Right hindlimb (tissue), 1 donor: ENCODE measurements at places on chromosomes 4 and X.

DNA sequence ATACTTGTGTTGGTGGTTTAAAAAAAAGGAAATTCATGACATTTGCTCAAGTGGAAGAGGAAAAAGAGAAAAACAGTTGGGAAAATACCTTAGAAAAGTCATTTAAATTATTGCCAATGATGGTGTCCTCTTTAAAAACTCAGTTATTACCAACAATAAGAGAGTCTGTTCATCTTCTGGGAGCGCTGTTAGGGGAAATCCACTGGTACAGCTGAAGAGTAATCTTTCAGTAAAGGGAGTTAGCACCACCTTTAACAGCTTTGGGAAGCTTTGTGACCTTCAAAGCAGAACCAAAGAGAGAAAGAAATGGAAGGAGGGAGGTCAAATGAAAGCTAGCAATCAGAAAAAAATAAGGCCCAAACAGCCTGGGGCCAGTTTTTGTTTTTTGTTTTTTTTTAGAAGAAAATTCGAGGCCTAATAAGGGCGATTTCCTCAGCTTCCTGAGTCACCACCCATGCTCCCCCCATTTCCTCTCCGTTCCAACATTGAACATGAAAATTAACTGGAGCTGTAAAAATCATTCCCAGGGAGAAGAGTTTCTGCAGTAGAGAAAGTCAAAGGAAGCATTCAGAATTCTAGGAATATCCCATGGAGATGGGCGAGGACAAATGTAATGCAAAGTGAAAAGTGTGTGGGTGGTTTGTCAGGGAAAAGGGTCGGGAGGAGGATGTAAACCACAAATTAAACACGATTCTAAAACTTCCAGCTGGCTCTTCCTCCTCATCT is 115.1 kb downstream of the SH3KBP1 start:
- no peak for DNase-seq

- DNase-seq = no peak
Observed at GRCh38 chr4:149630064-149630463, 185.6 kb downstream of the IQCM start.

- DNase-seq = no peak
Observed at GRCh38 chr4:20641976-20642375, 58.3 kb upstream of the PACRGL start.

DNA sequence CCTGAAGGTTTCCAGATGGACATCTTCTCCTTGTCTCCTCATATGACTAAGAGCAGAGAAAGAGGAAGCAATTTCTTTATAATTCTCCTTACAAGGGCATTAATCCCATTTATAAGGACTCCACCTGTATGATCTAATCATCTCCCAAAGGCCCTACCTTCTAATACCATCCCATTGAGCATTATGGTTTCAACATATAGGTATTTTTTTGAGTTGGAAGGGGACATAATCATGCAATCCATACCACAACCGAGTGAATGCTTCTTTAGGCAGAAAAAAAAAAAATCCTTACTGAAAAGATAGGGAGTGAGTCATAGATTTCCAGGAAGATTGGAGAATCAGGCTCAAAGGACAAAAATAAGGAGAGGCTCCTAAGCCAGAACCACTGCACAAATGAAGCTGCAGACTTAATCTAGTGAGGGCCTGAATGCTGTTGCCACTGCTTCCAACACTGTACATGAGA is 312.5 kb upstream of the HS3ST1 start:
- no peak for DNase-seq

DNA sequence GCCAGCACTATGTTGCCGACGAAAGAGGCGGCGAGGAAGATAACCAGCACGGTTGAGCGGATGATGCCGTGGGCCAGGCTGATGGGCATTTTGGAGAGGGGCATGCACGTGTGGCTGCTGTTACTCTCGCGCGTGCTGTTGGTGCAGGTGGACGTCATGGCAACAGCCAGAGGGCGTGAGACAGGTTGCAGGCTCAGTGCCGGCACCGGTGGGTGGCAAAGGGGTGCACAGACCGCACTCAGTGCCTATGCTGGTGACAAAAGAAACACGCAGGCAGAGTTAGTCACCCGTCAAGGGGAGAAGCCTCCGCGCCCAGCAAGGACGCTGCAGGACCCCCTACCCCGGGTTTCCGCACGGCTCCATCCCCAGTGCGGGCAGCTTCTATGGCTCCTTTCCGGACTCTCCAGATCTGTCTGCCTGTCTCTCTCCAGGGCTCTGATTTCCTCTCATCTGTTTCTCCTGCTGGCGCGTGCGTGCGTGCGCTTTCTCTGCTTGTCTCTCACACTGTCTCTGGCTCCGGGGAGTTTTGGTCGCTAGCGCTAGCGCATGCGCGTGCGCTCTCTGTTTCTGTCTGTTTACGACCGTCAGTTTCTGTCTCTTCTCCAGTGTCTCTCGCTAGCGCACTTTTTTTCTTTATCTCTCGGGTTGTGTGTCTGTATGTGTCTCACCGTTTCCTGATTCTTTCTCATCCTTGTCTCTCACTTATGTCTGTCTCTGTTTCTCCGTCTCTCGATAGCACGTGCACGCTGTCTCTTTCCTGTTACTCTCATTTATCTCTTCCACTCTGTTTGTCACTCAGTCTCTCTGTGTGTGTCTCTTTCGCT is 2.1 kb downstream of the GPR101 start:
- DNase-seq = no peak

DNA sequence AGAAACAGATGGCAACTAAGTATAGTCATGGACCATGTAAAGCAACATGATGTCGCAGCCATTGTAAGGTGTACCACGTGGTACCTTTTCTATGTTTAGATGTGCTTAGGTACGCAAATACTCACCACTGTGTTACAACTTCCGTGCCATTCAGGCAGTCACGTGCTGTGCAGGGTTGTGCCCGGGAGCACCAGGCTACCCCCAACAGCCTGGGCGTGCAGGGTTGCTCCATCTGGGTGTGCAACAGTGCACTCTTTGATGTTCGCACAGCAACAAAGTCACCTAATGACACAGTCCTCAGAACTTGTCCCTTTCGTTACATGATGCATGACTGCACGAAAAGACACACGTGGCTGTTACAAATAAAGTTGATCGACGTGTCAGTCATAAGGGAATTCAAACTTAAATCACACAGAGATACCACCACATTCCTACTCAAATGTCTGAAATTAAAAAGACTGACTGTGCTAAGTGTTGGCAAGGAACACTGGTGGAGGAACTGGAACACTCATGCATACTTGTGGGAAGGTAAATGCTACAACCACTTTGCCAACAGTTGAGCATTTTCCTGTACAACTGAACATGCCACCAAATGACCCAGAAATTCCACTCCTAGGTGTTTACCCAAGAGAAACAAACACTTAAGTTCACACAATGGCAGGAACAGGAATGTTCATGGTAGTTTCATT is 24.3 kb downstream of the CPLX1 start:
- no peak for DNase-seq

- no peak for DNase-seq
Observed at GRCh38 chr4:187687697-187688096, 307.9 kb upstream of the ZFP42 start.

DNA sequence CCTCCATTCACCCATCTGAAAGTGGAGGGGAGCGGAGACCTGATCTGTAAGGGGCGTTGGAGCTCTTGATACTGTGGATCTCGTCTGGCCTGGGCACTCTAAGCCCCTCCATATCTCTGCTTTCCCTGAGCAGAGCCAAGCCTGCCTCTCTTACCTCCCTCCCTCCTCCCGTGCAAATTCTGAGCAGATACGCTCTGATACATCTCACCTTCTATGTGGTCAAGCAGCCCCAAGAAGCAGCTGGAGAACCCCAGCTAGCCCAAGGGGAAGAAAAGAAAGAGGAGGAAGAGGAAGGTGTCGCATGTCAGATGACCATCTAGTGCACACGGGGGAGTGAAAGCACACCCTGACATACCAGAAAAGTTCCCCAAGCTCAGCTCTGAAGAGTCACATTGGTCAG is 1.9 kb upstream of the DGAT2L6 start:
- DNase-seq = no peak

DNA sequence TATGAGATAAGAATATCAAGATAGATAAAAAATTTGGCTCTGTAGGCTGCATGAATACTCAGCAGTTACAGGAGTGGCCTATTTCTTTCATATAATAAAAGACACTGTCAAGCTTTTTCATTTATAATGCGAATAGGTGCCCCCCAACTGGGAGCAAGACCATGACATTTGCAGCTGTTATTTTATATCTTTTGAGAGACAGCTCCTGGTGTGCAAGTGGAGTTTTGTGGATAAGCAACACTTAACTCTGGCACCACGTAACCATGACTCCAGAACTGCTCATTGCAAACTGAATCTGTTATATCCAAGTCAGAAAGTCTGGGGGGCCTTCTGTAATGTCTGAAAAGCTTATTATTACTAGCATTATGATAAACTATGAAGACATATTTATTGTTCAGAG is 1372.4 kb downstream of the C4orf33 start:
- no peak for DNase-seq

- DNase-seq = no peak
Observed at GRCh38 chrX:16130707-16131106, 7.3 kb downstream of the GRPR start.

DNA sequence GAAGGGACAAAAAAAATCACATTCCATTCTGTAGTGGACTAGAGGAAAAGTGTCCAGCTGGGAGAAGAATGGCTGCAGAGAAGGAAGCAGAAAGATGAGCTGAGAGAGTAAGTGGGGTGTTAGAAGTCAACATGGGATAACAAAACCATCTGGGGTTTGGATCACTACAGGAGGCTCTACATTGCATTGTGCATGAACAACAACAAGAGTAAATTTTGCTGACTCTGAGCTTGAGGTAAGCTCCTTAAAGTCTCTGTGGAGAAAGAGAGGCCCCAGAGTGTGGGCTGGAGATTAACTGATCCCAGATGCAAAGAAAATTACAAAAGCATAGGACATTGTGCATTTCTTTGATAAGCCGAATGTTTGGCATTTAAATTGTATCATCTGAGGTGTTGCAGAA is 128.9 kb downstream of the UGT8 start:
- no peak for DNase-seq

- DNase-seq = no peak
Observed at GRCh38 chr4:173161311-173161710, 7.3 kb upstream of the GALNT7 start.

DNA sequence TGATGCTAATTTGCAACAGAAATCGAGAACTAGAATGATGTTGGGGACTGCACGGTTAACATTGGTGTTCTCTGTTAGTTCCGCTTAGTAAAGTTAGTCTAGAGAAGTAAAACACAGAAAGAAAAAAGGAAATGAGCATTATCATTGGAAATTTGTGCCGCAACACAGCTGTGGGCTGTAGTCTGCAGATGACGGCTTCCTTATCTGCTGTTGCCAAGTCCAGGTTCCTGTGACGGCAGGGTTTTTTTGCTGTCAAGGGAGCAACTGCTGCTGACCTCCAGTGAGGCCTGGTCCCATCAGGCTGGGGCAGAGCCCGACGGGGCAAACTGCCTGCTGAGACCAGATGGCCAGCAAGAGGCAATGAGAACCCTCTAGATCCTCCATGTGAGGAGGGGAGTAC is 38.9 kb upstream of the PHEX start:
- DNase-seq = no peak

GRCh38 chrX:17377091-17377717 is 2.2 kb downstream of the NHS start:
- DNase-seq = peak; percentile 34

GRCh38 chrX:29470030-29470429 is 745.3 kb upstream of the MAGEB2 start:
- DNase-seq = no peak

DNA sequence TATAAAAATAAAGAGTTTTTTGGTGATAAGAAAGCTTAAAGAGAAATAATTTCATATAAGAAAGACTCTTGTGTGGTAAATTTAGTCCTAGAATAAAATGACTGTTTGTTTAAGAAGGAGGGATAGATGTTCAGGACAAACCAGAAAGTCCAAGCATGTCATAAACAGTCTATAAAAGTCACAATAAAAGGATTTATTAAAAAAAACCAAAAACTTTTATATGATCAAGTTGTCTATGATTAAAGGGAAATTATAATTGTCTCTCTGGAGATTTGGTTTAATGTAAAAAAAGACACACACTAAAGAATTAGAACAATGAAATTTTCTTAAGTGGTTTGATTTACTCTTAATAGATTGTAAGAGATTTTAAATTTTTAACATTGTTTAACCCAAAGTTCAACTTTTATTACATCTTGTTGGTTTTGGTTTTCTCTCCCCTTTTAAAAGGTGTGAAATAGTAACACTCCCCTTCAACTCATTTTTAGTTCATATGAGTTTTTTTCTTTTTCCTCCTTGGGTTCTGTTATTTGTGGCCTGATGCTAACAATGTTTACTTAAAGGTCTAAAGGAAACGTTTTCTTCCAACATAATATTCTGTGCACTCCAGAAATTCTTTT is 89.7 kb downstream of the PDHA2 start:
- no peak for DNase-seq

GRCh38 chr4:168945291-168945690 is 64.8 kb downstream of the CBR4 start:
- no peak for DNase-seq

- no peak for DNase-seq
Observed at GRCh38 chr4:86043755-86044592, 315.9 kb downstream of the MAPK10 start.

DNA sequence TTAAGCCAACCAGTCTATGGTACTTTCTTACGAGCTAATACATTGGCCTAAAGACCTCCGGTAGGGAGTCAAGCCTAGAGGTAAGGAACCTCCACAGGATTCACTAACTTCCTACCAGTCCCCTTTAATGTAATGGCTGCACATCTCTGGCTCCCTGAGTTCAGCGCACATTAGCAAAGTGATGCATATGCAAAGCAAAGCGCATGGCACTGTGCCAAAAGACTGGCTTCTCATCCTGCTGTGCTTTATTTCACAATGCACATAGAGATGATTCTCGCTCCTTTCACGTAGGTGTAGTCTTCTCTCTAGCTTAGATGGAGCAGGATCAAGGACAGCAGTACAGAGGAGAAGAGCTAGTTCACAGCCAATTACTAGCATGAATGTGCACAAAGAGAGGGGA is 14.6 kb upstream of the CLTRN start:
- no peak for DNase-seq

GRCh38 chr4:94511591-94511990 is 59.8 kb downstream of the PDLIM5 start:
- no peak for DNase-seq

- DNase-seq = no peak
Observed at GRCh38 chrX:12496343-12496742, 294.9 kb upstream of the PRPS2 start.
